ENCODE measurements at places on chromosomes 5 and 9.

DNA sequence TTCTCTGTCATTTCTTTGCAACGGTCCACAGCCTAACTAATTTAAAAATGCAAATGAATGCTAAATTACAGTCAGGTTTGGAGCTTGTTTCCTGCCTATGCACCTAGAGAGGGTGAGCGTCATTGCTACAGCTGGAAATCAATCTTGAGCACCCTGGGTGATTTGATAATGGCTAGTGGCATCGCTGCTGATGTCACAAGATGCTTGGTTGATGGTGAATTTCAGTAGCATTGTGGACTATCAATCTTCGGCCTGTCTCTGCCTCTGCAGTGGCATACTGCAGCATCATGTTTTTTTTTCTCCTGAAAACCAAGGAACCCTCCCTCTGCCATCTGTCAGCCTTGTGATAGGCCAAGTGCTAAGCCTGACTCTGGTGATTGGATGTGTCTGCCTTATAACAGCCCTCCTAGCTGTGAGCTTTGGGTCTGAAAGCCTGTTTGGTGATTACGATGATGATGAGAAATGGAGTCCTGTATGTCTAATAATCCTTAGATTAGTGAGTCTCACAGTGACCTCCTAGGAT lies 75.3 kb downstream of the NMUR2 start:
- no peak overlapping the region for H3K27ac ChIP-seq
- H3K4me3 ChIP-seq = no peak overlapping the region
- peak; percentile 20 for DNase-seq
- no peaks in the 10 kb centered on the region for H3K4me1 ChIP-seq
- H3K36me3 ChIP-seq = no peaks in the 10 kb centered on the region
- H3K27me3 ChIP-seq = no peaks in the 10 kb centered on the region

GRCh38 chr9:137167277-137167746 lies 2.5 kb downstream of the LRRC26 start:
- H3K4me1 ChIP-seq = no peaks in the 10 kb centered on the region
- no peaks in the 10 kb centered on the region for H3K36me3 ChIP-seq
- no peak overlapping the region for H3K27ac ChIP-seq
- no peak overlapping the region for H3K4me3 ChIP-seq
- peaks cover 26% of the 10 kb centered on the region for H3K27me3 ChIP-seq

DNA sequence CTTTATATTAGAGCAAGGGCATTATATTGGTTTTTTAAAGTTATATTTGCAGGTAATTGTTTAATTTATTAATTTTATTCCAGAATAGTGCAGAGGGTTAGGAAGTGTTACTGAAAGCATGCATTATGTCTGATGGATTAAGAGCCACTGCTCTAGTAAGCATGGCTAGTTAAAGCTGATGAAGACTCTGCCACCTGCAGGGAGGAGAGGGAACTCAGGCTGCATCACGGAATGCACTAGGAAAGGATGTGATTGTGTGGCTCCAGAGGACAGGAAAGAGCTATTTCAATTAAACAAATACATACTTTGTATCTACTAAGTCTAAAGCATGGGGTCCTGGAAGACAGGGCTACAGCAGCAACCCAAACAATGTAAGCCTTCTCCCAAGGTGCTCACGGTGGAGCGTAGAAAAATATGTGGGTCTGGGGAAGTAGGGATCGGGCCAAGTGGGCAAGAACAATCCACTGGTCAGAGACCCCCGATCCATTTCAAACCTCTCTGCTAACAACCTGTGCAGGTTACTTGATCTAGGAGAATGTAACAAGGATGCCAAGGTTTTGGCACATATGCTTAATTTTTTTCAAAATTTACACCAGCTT lies 15.3 kb upstream of the GRXCR2 start:
- H3K27ac ChIP-seq = no peak overlapping the region
- DNase-seq = no peak
- H3K27me3 ChIP-seq = no peaks in the 10 kb centered on the region
- no peaks in the 10 kb centered on the region for H3K36me3 ChIP-seq
- no peak overlapping the region for H3K4me3 ChIP-seq
- H3K4me1 ChIP-seq = no peaks in the 10 kb centered on the region

- H3K36me3 ChIP-seq = no peaks in the 10 kb centered on the region
- H3K4me1 ChIP-seq = no peaks in the 10 kb centered on the region
- H3K27me3 ChIP-seq = peaks cover 3% of the 10 kb centered on the region
- no peak for DNase-seq
- no peak overlapping the region for H3K4me3 ChIP-seq
- H3K27ac ChIP-seq = no peak overlapping the region
Measured at GRCh38 chr5:150503977-150504620, 3.8 kb upstream of the NDST1 start.

GRCh38 chr5:157648275-157648990 lies 3.8 kb downstream of the SOX30 start:
- H3K36me3 ChIP-seq = peaks cover 15% of the 10 kb centered on the region
- no peak for DNase-seq
- H3K4me3 ChIP-seq = no peak overlapping the region
- H3K27me3 ChIP-seq = peaks cover 2% of the 10 kb centered on the region

GRCh38 chr5:132002757-132003156 lies 8.7 kb downstream of the ACSL6 start:
- H3K27ac ChIP-seq = peak overlapping the region; percentile 57
- H3K27me3 ChIP-seq = peaks cover 12% of the 10 kb centered on the region
- peaks cover 49% of the 10 kb centered on the region for H3K4me1 ChIP-seq
- no peak overlapping the region for H3K4me3 ChIP-seq
- H3K36me3 ChIP-seq = peaks cover 2% of the 10 kb centered on the region

- peaks cover 12% of the 10 kb centered on the region for H3K27me3 ChIP-seq
- H3K4me1 ChIP-seq = no peaks in the 10 kb centered on the region
- no peaks in the 10 kb centered on the region for H3K36me3 ChIP-seq
- H3K4me3 ChIP-seq = no peak overlapping the region
- H3K27ac ChIP-seq = no peak overlapping the region
Measured at GRCh38 chr5:35012365-35012764, 35.4 kb downstream of the AGXT2 start.

DNA sequence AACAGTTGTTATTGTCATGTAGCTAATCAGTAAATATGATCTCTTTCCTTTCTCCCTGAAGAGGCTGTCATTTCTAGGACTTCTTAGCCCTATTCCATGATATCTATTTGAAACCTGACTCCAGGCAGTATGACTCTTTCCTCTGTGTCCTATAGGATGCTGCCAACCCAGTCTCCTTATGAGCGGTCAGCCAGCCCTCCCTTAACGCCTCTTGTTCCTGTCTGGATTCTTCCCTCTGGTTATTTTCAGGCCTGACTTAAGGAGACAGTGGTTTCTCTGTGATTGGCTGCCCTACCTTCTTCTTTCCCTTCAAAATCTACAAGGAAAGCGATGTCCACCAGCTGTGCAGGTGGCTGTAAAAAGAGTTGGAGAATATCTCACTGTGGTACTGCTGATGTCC lies 19.4 kb upstream of the C5orf63 start:
- no peaks in the 10 kb centered on the region for H3K36me3 ChIP-seq
- H3K4me1 ChIP-seq = peaks cover 8% of the 10 kb centered on the region
- DNase-seq = no peak
- H3K27me3 ChIP-seq = peaks cover 3% of the 10 kb centered on the region
- no peak overlapping the region for H3K27ac ChIP-seq

DNA sequence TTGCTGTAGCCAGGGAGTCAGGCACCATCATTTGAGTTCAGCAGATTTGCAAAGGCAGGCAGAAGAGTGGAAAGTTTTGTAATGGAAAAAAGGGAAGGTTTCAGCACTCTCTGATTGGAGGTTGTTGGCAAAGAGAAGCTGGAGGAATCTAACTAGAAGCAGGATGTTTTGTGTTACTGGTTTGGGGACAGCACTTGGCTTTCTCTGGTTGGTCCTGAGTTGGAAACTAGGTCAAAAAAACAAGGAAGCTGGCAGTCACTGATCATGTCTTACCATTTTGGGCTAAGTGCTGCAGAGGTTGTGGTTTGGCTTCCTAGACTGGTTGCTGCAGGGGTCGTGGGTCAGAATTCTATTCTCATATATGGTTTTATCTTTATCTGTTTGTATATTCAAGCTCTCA lies 189.8 kb downstream of the DRD1 start:
- no peaks in the 10 kb centered on the region for H3K4me1 ChIP-seq
- H3K36me3 ChIP-seq = no peaks in the 10 kb centered on the region
- DNase-seq = no peak
- no peak overlapping the region for H3K27ac ChIP-seq
- H3K4me3 ChIP-seq = no peak overlapping the region

DNA sequence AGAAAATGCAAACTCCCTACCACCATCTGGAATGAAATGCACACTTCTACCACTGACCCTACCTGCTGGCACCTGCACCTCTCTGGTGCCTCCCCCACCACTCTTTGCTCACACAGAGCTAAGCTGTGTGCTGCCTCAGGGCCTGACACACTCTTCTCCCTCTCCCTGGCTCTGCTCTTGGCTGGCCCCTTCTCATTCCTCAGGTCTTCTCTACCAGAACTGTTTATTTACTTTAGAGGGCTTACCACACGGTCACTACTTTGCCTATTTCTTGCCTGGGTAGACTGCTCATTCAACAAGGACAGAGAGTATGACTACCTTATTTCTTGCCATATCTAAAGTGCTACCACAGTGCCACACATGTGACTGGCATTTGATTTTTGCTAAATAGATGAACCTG lies 3.3 kb downstream of the REEP5 start:
- no peak overlapping the region for H3K4me3 ChIP-seq
- H3K4me1 ChIP-seq = peaks cover 73% of the 10 kb centered on the region
- no peak overlapping the region for H3K27ac ChIP-seq

- peaks cover 3% of the 10 kb centered on the region for H3K4me1 ChIP-seq
- DNase-seq = no peak
- H3K27me3 ChIP-seq = peaks cover 9% of the 10 kb centered on the region
- no peaks in the 10 kb centered on the region for H3K36me3 ChIP-seq
Measured at GRCh38 chr5:168329302-168329701, 37.9 kb downstream of the WWC1 start.

GRCh38 chr9:113940077-113940476 lies 64.0 kb downstream of the ZNF618 start:
- peaks cover 15% of the 10 kb centered on the region for H3K27me3 ChIP-seq
- no peak overlapping the region for H3K27ac ChIP-seq
- no peak for DNase-seq
- no peaks in the 10 kb centered on the region for H3K36me3 ChIP-seq

DNA sequence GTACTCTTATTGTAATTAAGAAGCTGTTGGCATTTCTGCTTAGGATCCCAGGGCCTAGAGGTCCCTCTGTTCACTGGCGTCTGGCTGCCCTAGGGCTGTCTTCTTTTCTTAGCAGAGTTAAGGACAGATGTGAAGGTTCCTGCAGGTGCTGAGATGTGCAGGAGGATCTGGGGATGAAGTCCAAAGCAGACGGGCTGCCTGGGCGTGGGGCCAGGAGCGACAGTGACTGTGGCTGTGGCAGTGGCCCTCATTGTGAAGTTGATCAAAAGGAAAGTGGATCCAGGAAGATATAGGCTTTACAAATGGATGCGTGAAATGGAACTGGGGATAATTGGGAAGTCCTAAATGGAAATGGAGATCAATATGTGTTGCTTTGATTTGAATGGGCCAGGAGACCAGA lies 19.1 kb upstream of the SH3PXD2B start:
- no peak for DNase-seq
- no peak overlapping the region for H3K27ac ChIP-seq

- DNase-seq = no peak
- no peak overlapping the region for H3K4me3 ChIP-seq
- H3K36me3 ChIP-seq = no peaks in the 10 kb centered on the region
- H3K27me3 ChIP-seq = peaks cover 31% of the 10 kb centered on the region
Measured at GRCh38 chr5:113240951-113241726, 193.7 kb downstream of the TSSK1B start.

DNA sequence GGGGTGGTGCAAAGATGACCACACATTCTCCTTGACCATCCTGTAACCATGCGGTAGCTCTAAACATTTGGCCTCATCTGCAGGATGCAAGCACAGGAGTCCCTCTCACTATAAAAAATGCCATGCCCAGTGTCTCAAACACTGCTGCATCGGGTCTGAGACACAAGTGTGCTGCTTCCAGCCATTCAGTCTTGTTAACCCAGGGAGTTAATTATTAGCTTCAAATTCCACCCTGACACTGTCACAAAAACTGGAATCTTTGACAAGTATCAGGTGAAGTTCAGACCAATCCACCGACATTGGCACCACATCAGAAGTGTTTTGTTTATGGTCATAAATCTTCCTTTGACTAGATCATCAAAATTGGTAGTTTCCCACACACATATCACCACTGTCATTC lies 119.1 kb upstream of the RASEF start:
- DNase-seq = no peak
- no peak overlapping the region for H3K4me3 ChIP-seq
- H3K27ac ChIP-seq = no peak overlapping the region
- H3K27me3 ChIP-seq = peaks cover 2% of the 10 kb centered on the region
- no peaks in the 10 kb centered on the region for H3K36me3 ChIP-seq

DNA sequence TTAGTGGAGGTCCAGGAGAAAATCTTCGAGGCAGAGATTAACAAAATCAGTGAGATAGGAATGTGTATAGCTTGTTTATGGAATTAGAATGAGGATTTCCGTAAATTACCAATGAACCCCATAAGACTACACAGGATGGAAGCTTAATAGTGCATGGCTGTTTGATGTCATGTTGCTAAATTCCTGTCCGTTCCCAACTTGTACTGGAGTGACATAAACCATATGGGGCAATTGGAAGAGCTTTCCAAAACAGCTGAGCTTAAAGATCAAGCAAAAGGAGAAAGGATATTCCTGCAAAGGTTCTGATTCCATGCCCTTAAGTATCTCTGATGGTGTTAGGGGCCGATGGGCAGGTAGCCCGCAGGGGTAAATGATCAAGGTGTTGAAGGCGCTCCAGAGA lies 17.4 kb downstream of the GLE1 start:
- H3K4me1 ChIP-seq = peaks cover 4% of the 10 kb centered on the region
- H3K4me3 ChIP-seq = no peak overlapping the region
- DNase-seq = no peak
- no peaks in the 10 kb centered on the region for H3K27me3 ChIP-seq
- no peak overlapping the region for H3K27ac ChIP-seq

DNA sequence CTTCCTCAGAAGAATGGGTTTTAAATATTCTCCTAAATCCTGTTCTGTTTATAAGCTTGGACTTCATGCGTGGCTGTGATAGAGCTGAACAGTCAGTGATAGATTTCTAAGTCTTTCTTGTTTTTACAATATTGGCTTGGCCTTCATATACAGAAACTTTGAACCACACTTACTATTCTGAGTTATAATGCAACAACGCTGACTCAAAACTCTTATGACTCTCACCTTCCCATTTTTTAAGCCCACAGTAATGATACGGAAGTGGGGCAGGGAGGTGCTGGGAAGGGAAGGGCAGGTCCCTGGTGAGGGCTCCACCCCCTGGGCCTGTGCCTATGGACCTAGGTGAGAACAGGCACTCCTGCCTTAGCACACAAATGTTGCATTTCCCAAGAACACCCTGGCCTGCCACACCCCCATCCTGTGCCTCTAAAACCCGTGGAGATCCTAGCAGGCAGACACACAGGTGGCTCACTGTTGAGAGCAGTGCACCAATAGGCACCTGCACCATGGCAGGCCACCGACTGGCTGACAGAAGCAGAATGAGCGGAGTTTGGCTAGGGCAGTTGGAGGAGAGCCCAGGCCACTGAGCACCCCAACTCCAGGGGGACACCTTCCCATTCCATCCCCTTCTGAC lies 376.7 kb downstream of the GABRG2 start:
- no peak for DNase-seq
- H3K27ac ChIP-seq = no peak overlapping the region
- H3K36me3 ChIP-seq = no peaks in the 10 kb centered on the region
- no peaks in the 10 kb centered on the region for H3K27me3 ChIP-seq
